ENCODE measurements at places on chromosomes 11 and 22. TPM values are rescaled to one million over a fixed set of nuclear protein-coding genes. Genes with fewer than 3 reads are reported as not detected.
A peak's percentile ranks its signal among the peaks of the same experiment; 100 is the strongest.

DNA sequence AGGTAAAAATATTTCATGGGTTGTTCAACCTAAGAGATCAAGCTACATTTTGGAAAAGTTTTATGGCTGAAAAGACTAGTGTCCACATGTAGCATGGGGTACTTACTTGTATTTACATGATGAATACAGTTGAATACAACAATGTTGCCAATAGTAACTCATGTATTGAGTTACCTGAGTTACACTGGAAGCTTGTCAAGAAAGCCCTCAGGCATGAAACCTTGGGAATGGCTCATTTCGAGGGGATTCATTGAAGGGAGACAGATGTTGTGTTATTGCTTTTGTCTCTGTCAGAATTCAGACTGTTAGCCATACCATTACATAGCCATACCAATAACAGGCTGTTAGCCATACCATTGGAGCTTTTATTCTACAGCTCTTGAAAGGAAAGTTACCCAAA, 9.2 kb downstream of the OR51F2 start:
- no peaks in the 10 kb centered on the region for H3K36me3 ChIP-seq
- H3K4me1 ChIP-seq, result no peaks in the 10 kb centered on the region
- no peak for DNase-seq
- no peak overlapping the region for H3K4me3 ChIP-seq
- no peaks in the 10 kb centered on the region for H3K27me3 ChIP-seq

- DNase-seq, result no peak
- H3K27ac ChIP-seq, result no peak overlapping the region
- H3K4me3 ChIP-seq, result no peak overlapping the region
- no peaks in the 10 kb centered on the region for H3K27me3 ChIP-seq
Observed at GRCh38 chr11:63877658-63878241, 38.8 kb downstream of the MARK2 start.

GRCh38 chr11:73393479-73394415, 17.5 kb downstream of the RELT start:
- peak; percentile 88 for DNase-seq
- no peak overlapping the region for H3K4me3 ChIP-seq
- H3K36me3 ChIP-seq, result peaks cover 94% of the 10 kb centered on the region
- H3K4me1 ChIP-seq, result peaks cover 4% of the 10 kb centered on the region
- H3K27me3 ChIP-seq, result no peaks in the 10 kb centered on the region
- no peak overlapping the region for H3K27ac ChIP-seq

DNA sequence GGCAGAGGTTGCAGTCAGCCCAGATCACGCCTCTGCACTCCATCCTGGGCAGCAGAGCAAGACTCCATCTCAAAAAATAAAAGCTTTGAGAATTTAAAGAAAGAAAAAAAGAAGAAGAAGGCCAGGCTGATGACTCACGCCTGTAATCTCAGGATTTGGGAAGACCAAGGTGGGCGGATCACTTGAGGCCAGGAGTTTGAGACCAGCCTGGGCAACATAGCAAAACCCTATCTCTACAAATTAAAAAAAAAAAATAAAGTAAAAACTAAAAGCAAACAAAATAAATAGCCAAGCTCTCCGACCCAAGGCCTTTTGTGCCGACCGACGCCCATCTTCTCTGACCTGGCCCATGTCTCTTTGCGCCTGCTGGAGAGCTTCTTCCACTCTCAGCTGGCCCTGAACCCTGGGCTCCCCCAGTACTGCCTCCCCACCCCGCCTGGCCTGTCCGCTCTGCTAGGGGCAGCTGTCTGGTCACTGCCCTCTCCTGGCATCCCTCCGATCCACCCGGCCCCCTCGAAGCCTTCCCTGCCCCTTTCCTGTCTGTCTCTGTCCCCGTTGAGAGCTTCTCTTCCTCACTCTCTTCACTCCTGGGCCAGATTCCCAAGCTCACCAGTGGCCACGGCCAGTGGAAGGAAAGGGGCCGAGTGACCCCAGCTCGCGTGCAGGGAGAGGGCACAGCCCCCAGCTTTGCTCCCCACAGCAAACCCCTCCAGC, 4.8 kb upstream of the LSP1 start:
- no peaks in the 10 kb centered on the region for H3K27me3 ChIP-seq
- H3K36me3 ChIP-seq, result no peaks in the 10 kb centered on the region
- DNase-seq, result peak; percentile 81
- H3K4me3 ChIP-seq, result no peak overlapping the region
- H3K27ac ChIP-seq, result peak overlapping the region; percentile 94

DNA sequence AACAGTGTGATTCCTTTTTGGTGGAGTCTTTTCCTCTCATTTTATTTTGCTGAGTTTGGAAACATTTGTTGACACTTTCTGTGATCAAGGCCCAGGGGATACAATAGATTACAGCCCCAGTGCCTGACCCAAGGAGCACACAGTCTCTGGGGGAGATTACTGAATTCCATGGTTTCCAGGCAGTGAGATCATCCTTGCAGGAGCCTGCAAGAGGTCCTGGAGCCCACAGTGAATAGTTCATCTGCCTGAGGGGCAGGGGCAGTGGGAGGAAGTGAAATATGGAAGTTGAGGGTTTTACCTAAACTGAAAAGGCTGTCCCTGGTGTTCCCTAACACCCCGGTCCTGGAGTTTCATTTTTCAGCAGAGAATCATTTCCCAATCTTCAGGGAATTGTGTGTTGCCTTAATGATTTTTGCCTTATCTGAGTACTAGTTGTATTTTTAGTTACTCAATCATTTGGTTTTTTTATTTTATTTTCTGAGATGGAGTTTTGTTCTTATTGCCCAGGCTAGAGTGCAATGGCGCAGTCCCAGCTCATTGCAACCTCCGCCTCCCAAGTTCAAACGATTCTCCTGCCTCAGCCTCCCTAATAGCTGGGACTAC, 7.7 kb downstream of the CCS start:
- no peaks in the 10 kb centered on the region for H3K27me3 ChIP-seq
- no peak overlapping the region for H3K4me3 ChIP-seq
- H3K27ac ChIP-seq, result no peak overlapping the region
- no peak for DNase-seq

DNA sequence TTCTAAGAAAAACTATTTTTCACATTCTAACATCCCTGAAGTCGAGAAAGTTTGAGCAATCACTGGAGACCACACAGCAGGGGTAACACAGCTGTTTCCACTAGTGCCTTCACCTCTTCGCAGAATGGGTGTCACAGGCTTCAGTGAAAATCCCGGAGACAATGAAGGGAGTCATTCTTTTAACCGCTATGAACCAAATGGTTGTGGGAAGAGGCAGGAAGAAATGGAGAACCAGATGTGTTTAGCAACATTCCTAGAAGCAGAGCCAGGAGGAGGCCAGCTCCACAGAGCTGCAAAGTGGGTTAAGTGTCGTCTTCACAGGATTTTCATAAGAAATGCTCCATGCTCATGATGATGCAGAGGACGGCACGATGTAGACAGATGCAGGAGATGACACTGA, 221.1 kb downstream of the LARGE1 start:
- H3K27ac ChIP-seq, result no peak overlapping the region
- peaks cover 3% of the 10 kb centered on the region for H3K36me3 ChIP-seq
- H3K27me3 ChIP-seq, result no peaks in the 10 kb centered on the region
- H3K4me3 ChIP-seq, result no peak overlapping the region
- DNase-seq, result no peak
- H3K4me1 ChIP-seq, result no peaks in the 10 kb centered on the region

DNA sequence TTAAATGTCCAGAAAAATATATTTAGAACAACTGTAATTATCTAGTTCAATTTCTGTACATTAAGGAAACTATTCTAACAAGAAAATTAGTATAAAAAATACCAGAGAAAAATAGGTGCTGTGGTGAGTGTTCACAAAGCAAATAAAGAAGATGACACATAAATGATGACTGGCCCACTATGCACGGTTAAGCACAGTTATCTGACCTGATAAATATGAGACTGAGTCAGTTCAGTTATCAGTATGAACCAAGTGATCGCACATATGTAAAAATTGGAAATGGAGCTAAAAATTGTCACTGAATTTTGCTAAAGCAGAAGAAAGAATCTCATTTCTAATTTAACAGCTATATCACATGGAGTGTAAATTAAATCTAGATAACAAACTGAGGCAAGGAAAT, 18.8 kb upstream of the MAML2 start:
- no peak overlapping the region for H3K27ac ChIP-seq
- H3K27me3 ChIP-seq, result no peaks in the 10 kb centered on the region
- no peak for DNase-seq
- no peak overlapping the region for H3K4me3 ChIP-seq

DNA sequence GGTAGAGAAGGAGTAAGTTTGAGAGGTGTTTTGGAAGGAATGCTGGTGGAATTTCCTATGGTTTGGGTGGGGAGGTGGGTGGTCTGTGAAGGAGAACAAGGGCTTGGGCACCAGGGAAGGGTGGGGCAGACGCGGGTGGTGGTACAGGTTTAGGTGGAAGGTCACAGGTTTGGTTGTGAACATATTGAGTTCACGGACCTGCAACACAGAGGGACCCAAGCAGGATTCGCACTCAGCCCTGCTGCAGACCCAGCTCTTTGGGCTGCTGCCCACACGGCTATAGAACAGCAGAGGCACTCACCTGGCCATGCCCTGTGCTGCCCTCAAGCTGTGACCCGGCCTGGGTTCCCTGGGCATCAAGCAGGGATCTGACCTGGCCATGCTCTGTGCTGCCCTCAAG, 33.5 kb upstream of the EMID1 start:
- H3K4me1 ChIP-seq, result peaks cover 9% of the 10 kb centered on the region
- no peaks in the 10 kb centered on the region for H3K36me3 ChIP-seq
- H3K27ac ChIP-seq, result no peak overlapping the region
- no peak overlapping the region for H3K4me3 ChIP-seq
- H3K27me3 ChIP-seq, result peaks cover 9% of the 10 kb centered on the region
- no peak for DNase-seq

Gene PPARA
- total RNA-seq, result 21.2 TPM

All from spleen (tissue), 13 donors.